Osteocyte (in vitro differentiated cells): ENCODE measurements at places on chromosomes 7 and 10. TPM values are rescaled to one million over a fixed set of nuclear protein-coding genes. Genes with fewer than 3 reads are reported as not detected.

DNA sequence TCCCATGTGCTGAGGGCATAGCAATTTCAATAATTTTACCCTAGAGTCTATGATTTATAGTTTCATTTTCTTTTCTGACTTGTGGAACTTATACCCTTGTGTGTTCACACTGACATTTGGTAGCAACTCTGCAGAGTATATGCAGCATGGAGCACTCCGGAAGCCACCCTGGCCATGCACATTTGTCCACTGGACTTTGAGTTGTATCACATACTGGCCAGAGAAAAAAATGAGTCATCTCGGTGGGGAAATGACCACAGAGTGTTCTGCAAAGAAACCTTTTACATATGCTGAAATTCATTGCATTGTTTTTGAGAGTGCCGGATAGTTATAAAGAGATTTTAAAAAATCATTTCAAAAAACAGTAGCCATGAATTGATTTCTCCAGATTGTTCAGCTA is 164.8 kb upstream of the COBL start:
- H3K27me3 ChIP-seq: no peaks in the 10 kb centered on the region
- no peaks in the 10 kb centered on the region for H3K4me1 ChIP-seq
- DNase-seq: no peak
- H3K4me3 ChIP-seq: no peak overlapping the region

DNA sequence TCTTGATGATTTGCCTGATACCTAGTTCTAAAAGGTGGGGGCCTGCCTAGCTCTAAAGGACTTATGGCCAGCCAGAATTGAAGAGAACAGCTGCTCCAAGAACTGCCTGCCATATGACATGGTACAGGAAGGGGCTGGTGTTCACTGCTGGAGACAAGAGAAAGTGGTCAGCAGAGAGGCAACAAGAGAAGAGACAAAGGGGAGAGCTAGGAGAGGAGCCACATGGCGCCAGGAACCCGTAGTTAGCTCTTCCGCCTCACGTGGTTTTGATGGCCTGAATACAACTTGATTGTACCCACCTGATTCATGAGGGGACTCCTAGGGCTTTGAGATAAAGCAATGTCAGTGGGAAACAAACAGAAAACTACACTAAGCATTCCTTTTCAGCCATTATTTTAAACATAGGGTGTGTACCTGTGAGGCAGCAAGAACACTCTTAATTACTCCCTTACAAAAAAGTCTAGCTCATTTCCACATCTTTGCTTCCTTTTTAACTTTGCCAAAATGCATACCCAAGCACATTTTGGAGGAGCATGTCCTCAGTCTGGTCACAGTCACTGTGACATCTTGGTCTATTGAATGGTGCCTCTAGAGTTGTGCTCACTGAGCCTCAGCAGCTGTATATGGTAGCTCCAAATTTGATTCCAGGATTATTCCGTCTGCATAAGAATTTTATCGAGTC is 71.6 kb downstream of the CCDC71L start:
- peaks cover 3% of the 10 kb centered on the region for H3K36me3 ChIP-seq
- no peak for DNase-seq
- no peaks in the 10 kb centered on the region for H3K4me1 ChIP-seq
- no peak overlapping the region for H3K27ac ChIP-seq
- H3K27me3 ChIP-seq: no peaks in the 10 kb centered on the region
- no peak overlapping the region for H3K4me3 ChIP-seq

- no peak overlapping the region for H3K4me3 ChIP-seq
- no peak for DNase-seq
- H3K27ac ChIP-seq: no peak overlapping the region
Observed at GRCh38 chr10:32298075-32298812, 48.7 kb downstream of the EPC1 start.

DNA sequence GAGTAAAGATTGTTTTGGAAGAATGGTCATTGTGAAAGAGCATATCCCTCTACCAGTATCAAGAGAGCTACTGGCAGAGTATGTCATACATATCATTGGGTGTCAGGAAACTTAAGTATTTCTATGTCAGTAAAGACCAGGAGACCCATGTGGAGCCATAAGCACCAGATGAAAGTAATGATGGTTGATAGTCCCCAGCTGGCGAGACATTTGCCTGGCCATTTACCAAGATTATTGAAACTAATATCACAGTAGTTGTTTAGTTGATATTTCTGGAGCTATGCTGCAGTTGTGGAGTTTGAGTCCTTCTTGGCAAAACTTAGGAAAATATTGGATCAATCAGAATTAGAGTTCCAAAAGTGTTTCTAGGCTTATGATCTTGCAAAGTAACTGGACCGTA is 114.8 kb downstream of the SNX10 start:
- no peaks in the 10 kb centered on the region for H3K36me3 ChIP-seq
- no peak overlapping the region for H3K4me3 ChIP-seq

DNA sequence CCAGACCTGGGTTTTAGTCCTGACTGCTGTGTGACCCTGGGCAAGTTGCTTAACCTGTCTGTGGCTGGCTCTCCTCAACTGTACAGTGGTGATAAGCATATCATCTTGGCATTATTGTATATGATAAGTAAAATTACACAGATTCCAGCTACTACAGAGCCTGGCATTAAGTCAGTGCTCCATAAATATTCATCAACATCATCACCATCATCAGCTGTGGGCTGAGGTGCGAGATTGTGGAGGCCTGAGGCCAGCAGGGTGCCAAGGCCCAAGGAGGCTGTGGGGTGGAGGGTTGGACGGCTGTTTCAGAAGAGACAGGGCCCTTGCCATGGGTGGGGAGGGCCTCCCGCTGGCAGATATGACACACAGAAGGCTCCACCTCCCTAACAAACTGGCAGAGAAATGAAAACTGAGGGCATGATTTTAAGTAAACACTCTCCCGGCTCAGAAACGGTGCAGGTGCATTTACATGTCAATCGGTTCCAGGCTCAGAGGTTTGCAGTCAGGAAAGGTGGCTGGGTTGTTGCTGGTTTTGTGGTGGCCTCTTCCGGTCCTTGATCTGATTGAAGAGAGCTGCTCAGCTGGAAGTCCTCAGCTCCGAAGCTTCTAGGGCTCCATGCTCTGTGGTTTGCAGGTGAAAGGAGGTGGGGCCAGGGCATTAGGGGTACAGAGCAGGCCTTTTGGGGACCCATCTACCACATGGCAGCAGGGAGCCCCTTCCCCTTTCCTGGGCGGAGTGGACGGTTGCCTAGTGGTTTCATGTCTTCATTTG is 10.2 kb downstream of the CRYGN start:
- no peaks in the 10 kb centered on the region for H3K36me3 ChIP-seq
- no peak overlapping the region for H3K27ac ChIP-seq
- peaks cover 41% of the 10 kb centered on the region for H3K4me1 ChIP-seq

CUBN gene
- total RNA-seq: 1.4 and 1.7 TPM in 2 replicates

DNA sequence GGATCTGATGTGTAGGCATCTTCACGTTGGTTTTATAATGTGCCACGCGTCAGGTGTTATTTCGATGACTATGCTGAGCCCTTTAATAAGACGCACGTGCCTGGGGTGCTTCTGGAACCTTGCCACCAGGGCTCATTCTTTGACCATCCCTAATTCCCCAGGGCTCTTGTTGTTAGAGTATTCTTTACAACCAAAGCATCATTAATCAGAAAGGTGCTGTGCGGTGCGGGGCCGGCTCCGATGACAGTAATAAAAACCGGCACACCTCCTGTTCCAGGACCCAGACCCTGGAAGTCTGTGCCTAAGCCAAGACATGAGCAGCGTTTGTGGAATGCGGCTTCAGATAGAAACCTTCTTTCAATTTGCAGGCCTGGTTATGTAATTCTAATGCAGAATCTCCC is 58.4 kb downstream of the MGMT start:
- no peaks in the 10 kb centered on the region for H3K27me3 ChIP-seq
- DNase-seq: no peak
- no peak overlapping the region for H3K27ac ChIP-seq
- H3K4me3 ChIP-seq: no peak overlapping the region
- H3K36me3 ChIP-seq: peaks cover 3% of the 10 kb centered on the region

- DNase-seq: no peak
- H3K36me3 ChIP-seq: no peaks in the 10 kb centered on the region
- H3K4me1 ChIP-seq: no peaks in the 10 kb centered on the region
- H3K27me3 ChIP-seq: peaks cover 3% of the 10 kb centered on the region
- no peak overlapping the region for H3K4me3 ChIP-seq
Observed at GRCh38 chr10:71344993-71345480, 26.0 kb downstream of the SLC29A3 start.

HNRNPH3 gene
- 84.7 and 97.2 TPM in 2 replicates for total RNA-seq

UTF1 gene
- total RNA-seq: not detected in 2 replicates

DNA sequence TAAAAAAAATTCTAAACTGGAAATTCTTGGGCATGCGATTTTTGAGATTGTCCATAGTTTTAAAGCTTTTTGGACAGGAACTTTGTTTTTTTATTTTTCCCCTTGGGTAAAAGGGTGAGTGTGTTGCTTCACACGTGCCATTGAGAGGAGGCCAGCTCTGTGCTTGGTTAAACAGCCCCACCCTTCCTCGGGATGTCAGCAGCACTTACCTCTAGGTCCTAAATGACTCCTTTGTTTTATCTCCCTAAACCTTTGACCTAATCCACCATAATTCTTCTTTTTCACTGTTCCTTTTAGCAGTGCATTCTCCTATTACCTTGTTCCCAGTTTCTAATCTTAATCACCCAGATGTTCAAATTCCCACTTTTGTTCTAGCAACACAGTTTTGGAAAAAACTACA is 83.5 kb downstream of the SEMA3D start:
- no peak for DNase-seq
- H3K27me3 ChIP-seq: no peaks in the 10 kb centered on the region
- peaks cover 34% of the 10 kb centered on the region for H3K4me1 ChIP-seq
- no peak overlapping the region for H3K4me3 ChIP-seq

DNA sequence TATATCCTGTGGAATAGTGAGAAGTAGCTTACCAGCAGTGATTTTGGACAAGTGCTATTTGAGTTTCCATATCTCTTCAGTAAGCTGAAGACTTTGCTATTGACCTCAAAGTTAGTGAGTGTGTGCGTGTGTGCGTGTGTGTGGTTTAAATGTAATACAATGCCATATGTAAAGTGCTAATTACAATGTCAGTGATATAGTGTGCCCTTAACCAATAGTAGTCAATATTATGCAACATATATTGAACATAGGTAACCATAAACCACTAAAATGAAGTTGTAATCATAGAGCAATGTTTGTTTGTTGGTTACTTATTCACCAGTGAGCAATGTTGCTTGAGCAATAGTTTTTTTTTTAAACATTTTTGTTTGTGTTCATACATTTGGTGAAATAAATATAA is 309.4 kb downstream of the NXPH1 start:
- H3K36me3 ChIP-seq: no peaks in the 10 kb centered on the region
- no peak overlapping the region for H3K27ac ChIP-seq
- DNase-seq: no peak
- H3K4me1 ChIP-seq: no peaks in the 10 kb centered on the region

IFIT1 gene
- total RNA-seq: 20.4 and 21.5 TPM in 2 replicates

SLC39A12 gene
- total RNA-seq: not detected in 2 replicates

DNA sequence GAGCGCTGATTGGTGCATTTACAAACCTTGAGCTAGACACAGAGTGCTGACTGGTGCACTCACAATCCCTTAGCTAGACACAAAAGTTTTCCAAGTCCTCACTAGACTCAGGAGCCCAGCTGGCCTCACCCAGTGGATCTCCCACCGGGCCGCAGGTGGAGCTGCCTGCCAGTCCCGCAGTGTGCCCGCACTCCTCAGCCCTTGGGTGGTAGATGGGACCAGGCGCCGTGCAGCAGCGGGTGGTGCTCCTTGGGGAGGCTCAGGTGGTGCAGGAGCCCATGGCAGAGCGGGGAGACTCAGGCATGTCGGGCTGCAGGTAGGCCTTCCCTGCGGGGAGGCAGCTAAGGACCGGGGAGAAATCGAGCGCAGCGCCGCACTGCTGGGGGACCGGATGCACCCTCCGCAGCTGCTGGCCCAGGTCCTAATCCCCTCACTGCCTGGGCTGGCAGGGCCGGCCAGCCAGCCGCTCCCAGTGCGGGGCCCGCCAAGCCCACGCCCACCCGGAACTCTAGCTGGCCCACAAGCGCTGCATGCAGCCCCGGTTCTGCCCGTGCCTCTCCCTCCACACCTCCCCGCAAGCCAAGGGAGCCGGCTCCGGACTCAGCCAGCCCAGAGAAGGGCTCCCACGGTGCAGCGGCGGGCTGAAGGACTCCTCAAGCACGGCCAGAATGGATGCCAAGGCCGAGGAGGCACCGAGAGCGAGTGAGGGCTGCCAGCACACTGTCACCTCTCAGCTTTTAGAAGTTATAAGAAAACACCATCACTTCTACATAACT is 128.9 kb downstream of the ZNF438 start:
- no peak for DNase-seq
- H3K27me3 ChIP-seq: no peaks in the 10 kb centered on the region
- no peaks in the 10 kb centered on the region for H3K4me1 ChIP-seq

RGR gene
- not detected in 2 replicates for total RNA-seq

- peaks cover 22% of the 10 kb centered on the region for H3K4me1 ChIP-seq
- H3K27ac ChIP-seq: peak within 1 kb of the TSS; percentile 32
- no peaks in the 10 kb centered on the region for H3K36me3 ChIP-seq
- peak within 1 kb of the TSS; percentile 80 for H3K4me3 ChIP-seq
Observed at GRCh38 chr7:117873310-117874190, at the start of gene CTTNBP2. CTTNBP2 (minus strand) TSS chr7:117873441; CDS start chr7:117873415, 26 bp downstream.

- no peak overlapping the region for H3K4me3 ChIP-seq
- H3K36me3 ChIP-seq: peaks cover 11% of the 10 kb centered on the region
- DNase-seq: no peak
- no peak overlapping the region for H3K27ac ChIP-seq
Observed at GRCh38 chr10:124394583-124394982, 24.1 kb downstream of the OAT start.

DNA sequence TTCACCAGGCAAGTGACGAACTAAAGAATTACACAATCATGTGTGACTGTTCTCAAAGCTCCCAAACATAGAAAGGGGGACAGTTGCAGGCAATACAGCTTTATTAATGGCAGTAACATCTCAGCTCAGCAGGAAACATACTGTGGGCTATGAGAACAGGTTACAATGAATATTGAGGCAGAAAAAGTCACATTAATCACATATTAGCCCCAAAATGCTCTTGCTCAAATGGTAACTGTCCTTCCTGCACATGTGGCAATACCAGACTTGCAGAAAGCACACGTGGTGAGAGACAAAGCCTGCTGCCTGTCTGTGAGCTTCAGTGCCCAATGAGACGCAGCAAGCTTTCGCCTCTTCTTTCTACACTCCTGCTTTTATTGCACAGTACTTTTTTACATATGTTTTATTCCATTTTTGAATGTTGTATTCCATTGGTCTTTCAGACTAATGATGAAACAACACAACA is 104.9 kb upstream of the ACBD5 start:
- no peak overlapping the region for H3K4me3 ChIP-seq
- peaks cover 51% of the 10 kb centered on the region for H3K27me3 ChIP-seq
- H3K36me3 ChIP-seq: no peaks in the 10 kb centered on the region
- DNase-seq: no peak
- no peak overlapping the region for H3K27ac ChIP-seq

GRCh38 chr7:8923164-8923806 is 489.9 kb downstream of the NXPH1 start:
- no peaks in the 10 kb centered on the region for H3K36me3 ChIP-seq
- H3K27me3 ChIP-seq: no peaks in the 10 kb centered on the region
- no peak for DNase-seq
- no peaks in the 10 kb centered on the region for H3K4me1 ChIP-seq
- no peak overlapping the region for H3K27ac ChIP-seq
